AG09319 (cell line): ENCODE measurements at places on chromosomes 5 and 9.

GRCh38 chr9:116100711-116101121 is 52.9 kb upstream of the PAPPA start:
- DNase-seq = no peak

DNA sequence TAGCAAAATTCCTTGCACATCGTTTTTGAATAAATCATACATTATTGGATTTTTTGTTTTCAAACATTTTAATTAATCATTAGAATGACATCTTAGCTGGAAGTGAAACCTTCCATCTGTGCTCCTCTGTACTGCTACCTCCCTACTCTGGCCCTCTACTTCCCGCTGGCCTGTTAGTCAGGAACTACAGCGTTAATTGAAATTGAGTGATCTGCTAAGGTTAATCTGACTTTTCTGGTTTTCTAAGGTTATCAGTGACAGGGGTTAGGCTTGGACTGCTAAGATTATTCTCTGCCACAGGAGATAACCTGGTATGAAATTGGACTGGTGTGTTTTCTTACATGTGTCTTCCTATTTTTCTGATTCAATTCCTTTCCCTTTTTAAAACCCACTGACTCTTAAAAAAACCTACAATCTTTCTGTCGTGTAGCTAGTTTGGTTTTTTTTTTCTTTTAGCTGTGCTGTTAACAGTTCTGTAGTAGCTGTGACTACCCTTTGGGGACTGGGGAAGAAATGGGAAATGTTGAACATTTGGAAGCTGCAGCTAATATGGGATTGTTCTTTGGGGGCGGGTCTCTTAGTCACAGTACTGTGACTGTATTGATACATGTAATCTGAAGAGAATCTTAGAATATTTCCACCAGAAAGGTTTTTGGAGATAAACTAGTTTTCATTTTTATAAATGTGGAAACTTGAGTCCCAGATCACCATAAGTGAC is 4.6 kb downstream of the KIF2A start:
- DNase-seq = no peak

GRCh38 chr5:160619381-160619780 is 197.7 kb downstream of the PTTG1 start:
- no peak for DNase-seq

DNA sequence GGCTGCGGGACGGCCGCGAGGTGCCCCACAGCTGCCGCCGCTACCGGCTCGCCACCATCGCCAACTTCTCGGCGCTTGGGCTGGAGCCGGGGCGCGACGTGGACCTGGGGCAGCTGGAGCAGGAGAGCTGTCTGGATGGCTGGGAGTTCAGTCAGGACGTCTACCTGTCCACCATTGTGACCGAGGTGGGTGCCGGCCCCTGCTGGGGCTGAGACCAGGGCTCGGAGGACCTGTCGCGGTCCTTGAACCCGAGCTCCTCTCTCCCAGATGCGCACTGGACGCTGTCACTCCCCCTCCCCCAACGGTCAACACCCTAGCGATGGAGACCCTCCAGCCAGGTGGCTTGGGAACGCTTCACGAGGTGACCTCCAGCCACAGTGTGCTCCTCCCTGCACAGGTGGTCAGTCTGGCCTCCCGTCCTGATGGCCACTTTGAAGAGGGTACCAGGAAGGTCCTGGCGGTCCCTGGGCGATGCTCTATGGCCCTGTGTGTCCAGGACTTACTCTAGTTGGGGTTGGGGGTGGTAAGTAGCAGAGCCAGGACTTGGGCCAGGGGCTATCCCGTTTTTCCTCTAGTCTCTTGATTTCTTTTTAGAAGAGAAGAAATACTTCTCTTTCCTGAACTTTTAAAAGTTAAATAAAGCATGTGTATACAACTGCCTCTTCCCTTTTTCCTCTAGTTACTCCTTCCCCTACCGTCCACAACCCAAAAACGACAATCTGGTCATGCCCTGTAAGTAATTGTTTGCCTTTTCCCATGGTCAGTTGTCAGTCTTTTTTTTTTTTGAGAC is 866 bp downstream of the SLC22A5 start:
- no peak for DNase-seq

DNA sequence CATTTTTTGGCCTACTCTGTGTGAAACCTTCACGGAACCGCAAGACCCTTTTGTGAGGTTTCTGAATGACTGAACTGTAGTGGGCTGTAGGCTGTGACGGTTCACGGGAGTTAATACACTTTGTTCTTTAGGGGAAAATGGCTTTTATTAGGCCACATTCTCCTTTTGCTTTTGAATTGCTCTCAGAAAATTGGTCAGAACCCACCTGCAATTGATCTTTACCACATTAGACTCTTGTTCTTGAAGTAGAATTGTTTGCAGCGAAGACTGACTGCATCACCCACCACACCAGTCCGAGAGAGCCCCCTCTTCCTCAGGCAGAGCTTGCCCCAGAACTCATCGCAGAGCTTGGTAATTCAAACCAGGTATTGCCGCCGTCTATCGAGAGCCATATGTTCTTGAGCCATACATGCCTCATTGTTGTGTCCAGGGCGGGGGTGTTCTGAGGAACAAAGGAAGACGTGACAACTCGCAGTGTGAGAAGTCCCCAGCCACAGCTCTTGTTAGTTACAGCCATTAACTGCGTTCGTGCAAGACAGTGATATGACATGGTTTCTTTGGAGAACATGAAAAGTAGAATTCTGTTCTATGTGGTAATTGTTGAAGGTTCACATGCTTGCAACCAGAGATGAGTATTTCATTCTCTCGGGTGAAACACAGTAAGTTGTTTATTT is 166.4 kb upstream of the OTULINL start:
- no peak for DNase-seq

GRCh38 chr5:17434982-17435381 is 63.0 kb upstream of the TAF11L2 start:
- no peak for DNase-seq

DNA sequence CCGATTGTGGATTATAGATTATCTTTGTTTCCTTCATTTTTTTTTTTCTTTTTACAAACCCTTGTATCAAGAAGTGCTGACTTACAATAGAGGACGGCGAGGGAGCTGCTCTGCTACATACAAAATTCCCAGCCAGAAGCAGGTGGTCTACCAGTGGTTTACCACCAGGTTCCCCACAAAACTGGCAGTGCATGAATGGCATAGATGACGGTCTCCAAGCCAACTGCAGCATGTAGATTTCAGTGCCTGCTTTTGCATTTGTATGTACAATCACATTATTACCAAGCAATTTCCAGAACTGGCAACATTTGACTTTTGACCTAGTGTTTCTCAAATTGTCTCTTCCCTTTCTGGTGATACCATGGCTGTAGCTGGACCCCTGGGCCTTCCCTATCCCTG is 84.0 kb downstream of the ACER2 start:
- no peak for DNase-seq
